Right cardiac atrium (tissue), 5 donors: ENCODE measurements at places on chromosomes 2 and 18.

- no peak for DNase-seq
These were observed 1.7 kb upstream of the POLR2D start for GRCh38 chr2:127859712-127860085.

- no peak for DNase-seq
These were observed 43.1 kb downstream of the MAP4K4 start for GRCh38 chr2:101740555-101740964.

GRCh38 chr2:83282841-83283240 is 1176.2 kb downstream of the SUCLG1 start:
- no peak for DNase-seq

DNA sequence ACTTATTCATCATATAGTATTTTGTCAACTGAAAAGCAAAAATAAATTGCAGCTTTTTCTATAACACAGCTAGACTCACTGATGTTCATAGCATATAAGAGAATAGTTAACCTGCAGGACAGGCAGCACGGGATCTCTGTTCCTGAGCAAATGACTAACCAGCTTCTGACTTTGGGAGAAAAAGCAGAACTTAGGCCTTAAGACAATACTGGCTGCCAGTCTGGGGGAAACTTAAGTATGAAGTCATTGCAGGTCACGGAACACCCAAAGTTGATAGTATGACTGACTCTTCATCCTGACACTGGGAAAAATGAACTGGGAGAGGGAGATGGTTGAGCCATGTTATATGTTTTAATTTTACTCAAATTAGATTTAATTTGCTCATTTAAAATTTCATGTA is 113.0 kb downstream of the DPP4 start:
- DNase-seq, result no peak

DNA sequence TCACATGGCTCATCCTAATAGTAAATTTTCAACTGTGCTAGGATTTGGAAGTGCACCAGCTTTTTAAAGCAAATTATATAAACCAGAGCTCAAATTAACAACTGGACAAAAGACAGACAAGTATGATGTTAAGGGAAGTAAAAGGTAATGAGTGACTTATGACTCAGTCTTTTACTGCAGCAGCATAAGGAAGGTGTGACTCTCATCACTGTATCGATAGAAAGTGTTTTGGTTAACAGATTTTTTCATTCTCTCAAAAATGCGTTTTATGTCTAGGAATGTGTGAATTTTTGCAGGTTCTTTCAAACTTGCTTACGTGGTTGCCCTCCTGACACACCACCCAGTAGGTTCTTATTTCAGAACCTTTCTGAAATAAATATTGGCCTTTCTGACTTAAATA is 244.2 kb upstream of the BOD1L2 start:
- DNase-seq, result no peak

DNA sequence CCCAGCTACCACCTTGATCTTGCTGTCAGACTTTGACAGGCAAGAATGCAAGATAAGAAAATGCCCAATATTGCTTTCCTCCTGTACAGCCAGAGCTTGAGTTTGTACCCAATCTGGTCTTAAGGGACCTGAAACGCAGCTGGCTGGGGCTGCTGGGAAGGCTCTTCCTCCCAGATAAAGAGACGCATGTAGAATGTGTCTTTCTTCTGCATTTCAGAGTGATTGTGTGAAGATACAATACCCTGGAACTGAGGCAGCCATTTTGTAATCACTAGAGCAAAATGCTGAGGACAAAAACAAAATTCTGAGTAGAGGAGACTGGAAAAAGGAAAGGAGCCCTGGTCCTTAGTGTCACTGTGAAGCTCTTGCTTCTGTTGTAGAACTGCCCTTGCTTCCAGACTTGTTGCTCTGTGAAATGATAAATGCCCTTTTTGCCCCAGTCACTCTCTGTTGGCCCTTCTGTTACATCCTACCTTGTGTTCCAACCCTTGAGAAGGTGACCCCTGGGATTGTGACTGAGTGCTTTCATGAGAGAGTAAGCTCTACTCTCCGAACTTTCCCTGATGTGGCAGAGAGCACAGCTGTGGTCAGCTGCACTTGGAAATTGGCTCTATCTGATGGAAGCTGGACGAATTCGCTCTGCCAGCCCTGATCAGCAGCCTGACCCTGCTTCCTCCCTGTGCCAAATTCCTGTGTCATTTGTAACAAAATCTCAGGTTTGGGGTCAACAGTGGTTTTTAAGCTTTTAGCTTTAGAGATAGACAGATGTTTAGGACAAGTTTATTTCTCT is 137.4 kb upstream of the RBMS1 start:
- DNase-seq, result peak; percentile 73

DNA sequence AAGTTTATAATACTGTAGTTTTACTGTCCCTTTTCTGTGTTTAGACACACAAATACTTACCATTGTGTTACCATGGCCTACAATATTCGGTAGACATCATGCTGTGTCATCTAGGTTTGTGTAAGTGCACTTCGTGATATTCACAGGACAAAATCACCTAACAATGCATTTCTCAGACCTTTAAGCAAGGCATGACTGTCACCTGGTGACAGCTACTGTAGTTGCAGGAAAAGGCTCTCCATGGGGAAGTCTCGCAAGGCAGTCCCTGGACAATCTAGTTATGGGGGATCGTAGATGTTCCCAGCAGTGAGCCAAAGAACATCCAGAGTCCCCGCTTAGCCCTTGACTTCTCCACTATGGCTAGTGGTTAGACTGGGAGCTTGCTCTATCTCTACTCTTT is 73.1 kb downstream of the EIF2AK3 start:
- no peak for DNase-seq

GRCh38 chr18:79697976-79698375 is 18.4 kb downstream of the CTDP1 start:
- DNase-seq, result no peak

GRCh38 chr2:41856946-41857345 is 190.9 kb upstream of the PKDCC start:
- no peak for DNase-seq

- no peak for DNase-seq
These were observed 107.6 kb downstream of the SETBP1 start for GRCh38 chr18:44788334-44788733.

- DNase-seq, result no peak
These were observed 68.1 kb downstream of the STPG4 start for GRCh38 chr2:47087051-47087450.

GRCh38 chr2:20634507-20635112 is 16.3 kb downstream of the HS1BP3 start:
- DNase-seq, result peak; percentile 65

DNA sequence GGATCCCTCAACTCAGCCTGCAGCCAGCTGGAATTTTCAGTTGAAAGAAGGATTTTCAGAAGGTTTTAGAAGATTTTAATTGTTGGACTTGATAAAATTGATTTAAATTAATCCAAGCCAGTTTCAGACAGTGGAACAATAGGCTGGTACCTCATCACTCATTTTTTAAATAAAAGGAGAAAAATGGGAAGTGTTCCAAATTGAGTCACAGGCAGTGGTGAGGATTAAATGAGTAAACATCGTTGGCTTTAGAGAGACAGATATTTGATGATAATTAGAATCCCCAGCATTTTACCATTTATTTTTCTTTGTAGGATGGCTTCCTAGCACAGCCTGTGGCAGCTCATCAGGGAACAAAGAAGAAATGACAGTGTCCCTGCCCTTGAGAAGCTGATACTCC is 7.4 kb downstream of the CXCR4 start:
- no peak for DNase-seq

GRCh38 chr2:231186325-231186724 is 12.1 kb upstream of the ARMC9 start:
- DNase-seq, result no peak

DNA sequence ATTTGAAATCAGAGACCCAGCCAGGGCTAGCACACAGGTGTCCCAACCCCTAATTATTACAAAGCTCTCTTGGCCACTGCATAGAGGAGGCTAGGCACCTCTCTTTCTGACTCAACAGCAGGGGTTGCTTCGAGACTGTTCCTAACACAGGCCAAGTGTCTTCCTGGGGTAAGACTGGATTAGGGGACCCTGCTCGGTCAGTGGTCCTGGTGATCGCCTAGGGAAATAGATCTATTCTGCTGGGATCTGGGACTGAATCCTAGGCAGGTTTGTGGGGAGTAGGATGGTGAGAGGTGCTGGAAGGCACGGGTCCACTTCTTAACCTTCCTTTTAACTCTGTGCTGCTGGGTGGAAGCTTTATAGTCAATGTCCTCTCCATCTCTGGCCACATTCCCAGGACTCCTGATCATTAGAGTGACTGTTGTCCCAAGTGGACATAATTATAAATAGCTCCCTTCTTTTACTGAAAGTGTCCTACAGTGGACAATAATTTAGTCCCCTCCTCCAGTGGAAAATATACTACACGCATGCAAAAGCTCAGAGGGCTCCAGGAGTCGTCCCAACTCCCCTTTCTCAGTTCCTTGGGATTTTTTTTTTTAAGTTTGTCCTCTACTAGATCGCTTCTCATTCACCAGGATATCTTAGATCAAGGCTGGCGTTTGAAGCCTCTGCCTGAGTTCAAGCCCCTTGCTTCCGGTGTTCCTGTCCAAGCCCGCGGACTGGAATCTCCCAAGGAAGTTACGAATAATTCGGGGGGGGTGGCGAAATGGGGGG is 1.3 kb upstream of the TRIB2 start:
- DNase-seq, result no peak

DNA sequence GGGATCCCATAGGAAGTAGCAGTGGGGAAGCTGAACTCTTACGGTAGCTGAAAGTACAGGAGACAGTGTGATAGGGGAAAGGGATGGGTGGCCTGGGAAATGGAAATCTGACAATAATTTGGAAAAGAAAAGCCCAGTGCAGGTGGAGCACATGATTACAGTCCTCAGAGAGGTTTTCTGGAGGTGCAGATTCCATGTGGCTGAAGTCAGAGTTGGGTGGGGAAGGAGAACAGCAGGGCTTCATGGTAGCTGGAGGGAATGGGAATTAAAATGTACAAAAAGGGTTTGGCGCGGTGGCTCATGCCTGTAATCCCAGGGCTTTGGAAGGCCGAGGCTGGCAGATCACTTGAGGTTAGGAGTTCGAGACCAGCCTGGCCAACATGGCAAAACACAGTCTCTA is 12.2 kb downstream of the HRH4 start:
- no peak for DNase-seq

DNA sequence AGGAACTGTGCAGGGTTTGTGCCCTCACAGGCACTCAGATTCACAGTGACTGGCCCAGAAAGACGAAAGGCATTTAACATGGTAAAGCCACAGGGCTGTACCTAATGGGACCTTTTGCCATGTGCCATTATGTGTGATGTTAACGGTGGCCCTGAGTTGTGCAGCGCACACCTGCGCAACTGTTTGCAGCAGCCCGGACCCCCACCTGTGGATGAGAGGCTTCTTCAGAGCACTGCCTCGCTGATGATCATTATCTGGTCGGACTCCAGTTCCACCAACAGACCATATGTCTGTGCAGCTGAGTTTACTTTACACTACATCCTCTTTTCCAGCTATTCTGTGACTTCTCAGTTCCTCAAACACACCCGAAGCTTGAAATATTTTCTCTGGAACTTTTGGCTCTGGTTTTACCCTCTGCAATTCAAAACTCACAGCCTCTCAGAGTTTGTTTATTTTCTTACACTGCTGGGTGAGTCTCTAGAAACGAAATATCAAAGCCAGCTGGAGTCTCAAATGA is 35.6 kb upstream of the UBE2F start:
- DNase-seq, result no peak

GRCh38 chr2:176169711-176170110 is 12.6 kb downstream of the HOXD3 start:
- no peak for DNase-seq

DNA sequence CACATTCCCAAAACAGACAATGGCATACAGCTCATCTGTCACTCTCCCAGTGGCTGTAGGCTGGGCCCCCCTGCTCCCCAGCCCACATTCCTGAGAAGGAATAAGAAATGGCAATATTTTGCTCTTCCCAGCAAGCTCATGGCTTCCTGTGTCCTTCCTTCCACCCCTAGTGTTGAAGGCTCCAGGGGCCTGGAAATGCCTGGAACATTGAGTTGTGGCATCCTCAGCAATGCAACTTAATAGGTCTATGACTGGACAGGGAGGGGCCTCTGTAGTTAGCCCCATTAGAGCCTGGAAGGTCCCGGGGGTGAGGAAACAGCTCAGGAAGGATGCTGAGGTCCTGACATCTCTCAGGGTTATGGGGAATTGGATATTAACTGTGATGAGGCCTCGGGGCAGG is 3.3 kb downstream of the KIF3C start:
- no peak for DNase-seq

DNA sequence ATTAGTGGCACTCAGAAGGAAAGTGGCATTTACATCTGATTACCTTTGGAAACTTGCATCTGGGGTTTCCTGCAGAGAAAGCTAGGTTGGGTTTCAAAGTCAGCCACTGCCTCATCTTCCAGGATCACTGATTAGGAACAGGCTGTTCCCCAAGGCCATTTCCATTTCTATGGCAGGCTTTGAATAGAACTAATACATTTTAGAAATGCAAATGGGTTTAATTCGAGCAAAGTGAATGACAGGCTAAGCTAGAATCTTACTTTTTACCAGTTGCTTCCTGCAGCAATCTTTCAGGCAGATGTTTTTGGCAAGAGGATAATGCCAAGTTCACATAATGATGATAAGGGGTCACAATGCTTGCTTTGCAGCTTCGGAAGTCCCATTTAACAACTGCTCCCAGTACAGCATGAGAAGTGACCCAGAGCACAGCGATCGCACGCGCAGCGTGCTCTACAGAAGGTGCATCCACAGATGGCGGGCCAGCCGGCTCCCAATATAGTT is 336.7 kb downstream of the LPIN1 start:
- DNase-seq, result no peak

- DNase-seq, result no peak
These were observed 61.3 kb downstream of the ZNF516 start for GRCh38 chr18:76433788-76434187.

DNA sequence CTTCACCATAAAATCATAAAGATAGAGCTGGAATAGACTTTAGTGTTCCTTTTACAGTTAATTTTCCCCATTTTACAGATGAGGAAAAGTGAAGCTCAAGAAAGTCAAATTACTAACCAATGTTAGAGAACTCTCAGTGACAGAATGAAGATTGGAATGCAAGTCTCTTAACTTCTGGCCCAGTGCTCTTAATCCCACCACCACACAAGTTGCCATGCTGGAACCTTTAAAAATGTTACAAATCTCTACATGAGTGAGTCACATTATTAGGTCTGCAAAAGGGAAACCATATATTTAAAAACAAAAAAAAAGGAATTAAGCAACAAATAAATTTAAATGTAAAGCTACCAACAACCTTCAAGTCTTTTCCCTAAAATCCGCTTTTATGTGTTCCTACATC is 3.5 kb downstream of the NCKAP1 start:
- DNase-seq, result no peak

GRCh38 chr2:108324531-108325255 is 36.0 kb downstream of the SULT1C2 start:
- DNase-seq, result no peak

GRCh38 chr2:175107146-175107545 is 60.9 kb downstream of the ATF2 start:
- no peak for DNase-seq
